ENCODE measurements at places on chromosomes 3 and 15.

DNA sequence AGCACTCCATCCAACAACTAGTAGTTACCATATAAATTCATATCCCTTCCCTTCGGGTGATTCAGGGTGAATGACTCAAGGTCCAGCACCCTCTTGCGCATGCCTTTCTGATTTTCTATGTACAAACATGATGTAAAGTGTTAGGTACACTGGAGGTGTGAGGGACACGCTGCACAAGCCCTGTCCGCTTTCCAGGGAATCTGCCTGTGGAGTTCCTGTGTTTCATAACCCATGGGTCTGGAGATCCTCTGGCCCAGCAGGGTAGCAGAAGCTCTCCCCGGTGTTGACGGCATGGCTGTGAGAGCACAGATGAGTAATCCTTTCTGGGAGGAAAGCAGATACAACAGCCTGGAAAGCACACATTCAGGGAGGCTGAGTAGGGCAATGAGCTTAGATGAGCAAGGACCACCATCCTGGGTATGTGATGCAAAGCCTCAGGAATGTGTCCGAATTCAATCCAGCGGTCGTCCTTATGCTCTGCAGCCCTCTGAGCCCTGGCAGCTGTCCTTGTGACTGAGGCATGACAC, 142.9 kb upstream of the TP63 start:
- DNase-seq: no peak

- no peak for DNase-seq
Observed at GRCh38 chr3:109269577-109270275, 46.6 kb downstream of the DPPA2 start.

- peak; percentile 4 for DNase-seq
Observed at GRCh38 chr3:173553635-173554280, 156.2 kb downstream of the NLGN1 start.

GRCh38 chr15:100898661-100899462, 19.2 kb downstream of the ALDH1A3 start:
- no peak for DNase-seq

- DNase-seq: no peak
Observed at GRCh38 chr15:60928210-60928609, 300.9 kb downstream of the RORA start.

- no peak for DNase-seq
Observed at GRCh38 chr15:38490242-38490922, 36.5 kb downstream of the FAM98B start.

DNA sequence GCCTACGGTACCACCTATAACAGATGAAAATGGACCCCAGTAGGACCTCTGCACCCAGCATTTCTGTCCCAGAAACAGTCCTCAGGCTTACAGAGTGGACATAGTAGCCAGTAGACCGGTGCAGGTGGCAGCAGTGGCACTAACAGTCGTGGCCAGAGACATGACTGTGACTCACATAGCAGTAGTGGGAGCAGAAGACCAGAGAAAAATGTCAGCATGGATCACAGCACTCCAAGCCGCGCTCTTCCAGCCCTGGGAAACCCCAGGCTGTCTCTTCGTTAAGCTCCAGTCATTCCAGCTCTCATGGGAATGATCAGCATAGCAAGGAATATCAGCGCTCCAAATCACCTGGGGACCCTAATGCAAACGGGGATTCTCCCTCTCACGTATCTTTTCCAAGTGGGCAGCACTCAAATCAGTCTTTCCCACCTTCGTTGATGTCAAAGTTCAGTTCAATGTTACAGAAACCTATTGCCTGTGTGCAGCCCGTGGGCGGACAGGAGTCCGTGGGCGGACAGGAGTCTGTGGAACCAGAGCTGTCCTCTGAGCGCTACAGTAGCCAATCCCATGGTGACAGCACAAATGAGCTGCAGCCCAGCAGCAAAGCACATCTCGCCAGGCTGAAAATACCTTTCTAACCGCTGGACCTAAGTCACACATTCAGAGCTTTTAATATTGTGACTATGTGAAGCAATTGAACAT, 10.5 kb downstream of the BFSP2 start:
- DNase-seq: no peak

DNA sequence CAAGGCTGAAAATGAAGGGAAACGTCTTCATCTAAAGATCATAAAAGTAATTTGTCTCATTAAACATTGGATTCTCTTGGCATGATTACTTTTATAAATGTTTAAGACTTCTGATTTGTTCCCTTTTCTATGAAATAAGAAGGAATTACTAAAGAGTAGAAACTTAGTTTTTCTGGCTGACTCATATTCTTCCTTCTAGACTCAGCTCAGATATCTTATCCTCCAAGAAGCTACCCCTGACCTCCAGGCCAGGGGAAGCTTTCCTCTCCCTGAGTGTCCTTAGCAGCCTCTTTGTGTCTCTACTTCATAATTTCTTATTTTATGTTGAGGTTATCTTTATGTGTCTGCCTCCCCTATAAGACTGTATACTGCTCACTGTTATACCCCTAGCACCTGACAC, 291.9 kb upstream of the STT3B start:
- DNase-seq: no peak

DNA sequence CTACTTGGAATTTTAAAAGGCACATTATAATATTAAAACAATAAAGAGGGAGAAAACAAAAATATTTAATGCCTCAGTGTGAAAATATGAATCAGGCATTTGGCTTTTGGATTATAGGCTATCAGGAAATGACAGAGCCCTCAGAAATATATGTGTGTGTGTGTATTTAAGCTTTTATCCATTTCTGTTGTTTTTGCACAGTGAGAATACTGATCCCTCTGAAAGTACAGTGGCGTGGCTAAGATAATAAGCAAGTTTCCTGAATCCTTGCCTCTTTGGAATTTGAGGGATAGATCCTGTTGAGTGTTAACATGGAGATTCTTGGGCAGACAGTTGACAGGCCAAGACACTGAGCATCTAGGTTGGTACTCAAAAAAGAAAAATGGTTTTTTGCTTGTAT, 234.8 kb upstream of the ZBTB20 start:
- no peak for DNase-seq

DNA sequence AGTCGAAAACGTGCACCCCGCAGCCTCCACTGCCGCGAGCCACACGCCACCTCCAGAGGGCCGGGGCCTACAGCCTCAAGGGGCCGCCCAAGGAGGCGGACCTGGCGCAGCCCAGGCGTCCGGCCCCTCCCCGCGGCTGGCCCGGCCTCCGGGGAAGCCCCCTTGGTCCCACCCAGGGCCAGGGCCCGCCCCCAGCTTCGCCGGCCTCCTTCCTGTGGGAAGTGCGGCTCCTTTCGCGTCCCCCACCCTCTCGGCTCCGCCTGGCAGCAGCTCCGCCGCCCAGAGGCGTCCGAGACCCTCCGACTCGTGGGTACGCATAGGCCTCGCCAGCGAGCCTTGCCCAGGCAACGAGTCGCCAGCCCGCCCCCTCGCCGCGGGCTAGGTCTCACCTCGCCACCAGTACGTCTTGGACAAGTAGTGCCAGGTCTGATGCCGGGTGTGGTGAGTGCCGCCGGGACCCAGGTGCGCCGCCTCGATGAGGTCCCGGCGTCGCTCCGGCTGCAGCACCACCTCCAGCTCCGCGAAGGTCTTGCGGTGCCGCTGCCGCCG, 642 bp downstream of the ZBTB11 start:
- peak; percentile 98 for DNase-seq

DNA sequence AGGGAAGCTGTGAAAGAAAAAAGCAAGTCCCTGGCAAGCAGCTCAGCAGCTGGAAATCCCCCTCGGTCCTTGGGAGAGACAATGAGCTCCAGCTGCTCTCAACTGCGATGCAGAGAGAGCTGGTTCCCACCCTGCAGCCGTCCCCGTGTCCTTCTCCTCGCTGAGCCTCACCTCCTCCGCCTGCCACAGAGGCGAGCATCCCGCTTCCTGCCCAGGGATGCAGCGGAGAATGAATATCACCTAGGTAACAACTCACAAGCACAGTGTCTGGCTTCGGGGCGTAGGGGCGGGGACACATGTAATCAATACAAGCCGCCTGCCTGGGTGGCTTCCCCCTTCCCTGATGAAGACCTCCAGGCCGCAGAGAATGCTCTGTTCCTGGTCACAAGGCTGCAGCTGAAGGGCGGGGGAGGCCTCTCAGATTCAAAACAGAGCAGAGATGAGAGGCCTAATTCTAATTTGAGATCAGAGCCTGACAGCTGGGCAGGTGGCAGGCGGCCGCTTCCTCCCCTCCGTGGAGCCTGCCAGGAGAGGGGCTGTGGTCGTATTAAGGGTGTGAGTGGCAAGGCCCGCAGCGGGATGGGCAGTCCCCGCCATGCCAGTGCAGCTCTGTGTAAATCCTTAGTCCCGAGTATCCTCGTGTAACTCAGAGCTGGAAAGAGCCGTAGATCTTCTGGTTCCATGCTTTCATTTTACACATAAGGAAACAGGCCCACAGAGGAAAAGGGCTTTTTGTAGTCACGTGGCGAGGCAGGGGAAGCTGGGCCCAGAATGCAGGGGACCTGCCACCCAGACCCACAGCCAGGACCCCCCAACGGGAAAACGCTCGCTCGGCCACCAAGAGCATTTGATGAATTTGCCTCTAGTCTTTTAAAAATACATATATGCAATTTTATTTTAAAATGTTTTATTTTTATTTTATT, 24.3 kb downstream of the ZDHHC19 start:
- peak; percentile 86 for DNase-seq

DNA sequence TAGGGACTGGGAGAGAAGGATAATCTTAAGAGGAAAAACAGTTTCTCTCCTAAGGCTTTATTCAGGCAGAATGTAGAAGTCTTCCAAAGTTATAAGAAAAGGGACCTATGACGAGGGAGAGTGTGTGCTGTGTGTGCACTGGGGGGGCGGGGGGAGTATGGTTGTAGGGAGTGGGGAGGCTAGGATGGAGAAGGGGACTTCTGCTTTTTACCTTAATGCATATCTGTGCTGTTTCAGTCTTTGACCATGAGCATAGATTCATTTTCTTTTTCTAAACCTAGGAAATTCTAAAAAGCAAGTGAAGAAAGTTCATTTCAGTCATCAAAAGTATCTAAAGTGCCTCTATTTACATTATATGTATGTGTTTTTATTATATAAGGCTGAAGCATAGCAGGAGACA, 52.6 kb upstream of the RASA2 start:
- no peak for DNase-seq

DNA sequence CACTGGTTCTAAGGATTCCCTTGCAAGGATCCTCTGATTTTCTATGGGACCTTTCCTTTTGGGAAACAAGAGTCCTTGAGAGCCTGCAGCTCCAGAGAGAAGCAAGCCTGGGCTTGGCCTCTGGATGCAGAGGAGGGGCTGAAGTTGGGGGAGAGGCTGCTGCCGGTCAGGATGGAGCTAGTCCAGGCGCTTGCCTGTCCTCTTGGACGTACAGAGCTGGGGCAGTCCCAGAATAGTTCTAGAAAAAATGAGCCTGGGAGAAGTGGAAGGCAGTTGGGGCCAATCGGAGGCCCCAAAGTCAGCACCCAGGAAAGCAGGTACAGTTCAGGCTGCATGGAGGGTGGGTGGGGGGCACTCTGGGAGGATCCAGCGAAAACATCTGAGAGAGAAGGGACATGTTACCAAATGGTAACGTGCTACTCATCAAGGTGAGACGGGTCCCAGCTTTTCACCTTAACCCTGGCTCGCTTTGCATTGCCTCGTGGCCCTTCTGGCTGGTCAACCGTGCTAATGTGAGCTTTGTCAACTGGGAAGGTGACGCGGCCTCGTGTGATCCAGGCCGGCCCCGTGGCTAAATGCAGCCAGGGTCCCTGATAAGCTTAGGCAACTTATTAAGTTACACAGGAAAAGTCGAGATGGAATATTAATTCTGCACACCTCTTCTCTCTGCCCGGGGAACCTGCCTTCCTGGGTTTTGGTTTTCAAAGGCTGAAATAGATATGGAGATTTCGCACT, 38.7 kb upstream of the MAGEF1 start:
- DNase-seq: no peak

DNA sequence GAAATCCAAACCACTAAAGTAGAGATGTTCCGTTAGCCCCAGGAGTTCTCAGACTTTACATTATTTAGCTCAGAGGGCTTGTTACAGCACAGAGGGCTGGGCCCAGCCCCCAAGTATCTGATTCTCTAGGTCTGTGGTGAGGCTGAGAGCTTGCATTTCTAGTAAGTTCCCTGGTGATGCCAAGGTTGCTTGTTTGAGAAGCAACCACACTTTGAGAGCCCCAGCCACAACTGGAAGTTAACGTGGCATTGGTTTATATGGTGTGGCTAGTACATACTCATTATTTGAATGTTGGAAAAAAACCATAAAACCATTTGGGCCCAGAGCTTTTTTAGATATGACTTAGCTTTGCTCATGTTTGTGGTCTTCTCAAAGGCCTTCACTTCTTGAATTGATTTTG, 35.9 kb downstream of the PRR23E start:
- peak; percentile 74 for DNase-seq

GRCh38 chr15:63313825-63314224, 36.4 kb downstream of the APH1B start:
- DNase-seq: no peak

DNA sequence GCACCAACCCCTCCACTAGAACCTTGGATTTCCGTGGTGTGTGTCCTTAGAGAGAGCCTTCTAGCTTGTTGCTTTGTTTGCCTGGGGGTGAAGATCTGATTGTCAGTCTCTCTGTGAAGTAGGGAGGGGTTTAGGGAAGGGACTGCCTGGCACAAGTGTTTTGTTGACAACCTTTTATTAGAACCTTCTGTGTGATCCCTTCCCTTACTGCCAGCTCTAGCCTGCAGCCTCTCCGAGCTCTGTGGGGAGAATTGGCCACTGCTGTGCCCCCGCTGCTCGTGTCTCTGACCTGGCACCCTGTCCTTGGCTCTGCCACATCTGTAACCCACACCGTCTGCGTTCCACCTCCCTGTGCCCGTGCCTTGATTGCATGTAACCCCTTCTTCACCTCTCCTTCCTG, 30.9 kb upstream of the PCSK6 start:
- DNase-seq: no peak

- DNase-seq: no peak
Observed at GRCh38 chr3:21835264-21835663, 84.3 kb upstream of the ZNF385D start.

DNA sequence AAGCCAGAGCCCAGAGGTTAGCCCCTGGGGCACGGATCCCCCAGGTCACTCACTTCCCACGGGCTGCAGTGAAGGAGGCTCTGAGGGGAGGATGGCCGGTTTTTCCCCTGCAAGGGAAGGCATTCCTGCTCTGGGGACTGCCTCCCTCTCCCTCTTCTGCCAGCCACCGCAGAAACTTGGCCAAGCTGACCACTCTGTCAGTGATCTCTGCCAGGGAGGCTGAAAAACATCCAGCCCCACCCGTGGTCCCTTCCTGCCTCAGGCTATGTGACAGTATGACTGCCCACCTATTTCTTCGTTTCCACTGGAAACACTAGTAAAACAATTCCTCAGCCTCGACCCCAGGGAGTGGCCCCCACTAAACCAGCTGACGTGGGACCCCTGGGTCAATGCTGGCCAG, 14.6 kb upstream of the FANCD2 start:
- DNase-seq: no peak
